ENCODE measurements at places on chromosomes 12 and 14.
A peak's percentile ranks its signal among the peaks of the same experiment; 100 is the strongest.

DNA sequence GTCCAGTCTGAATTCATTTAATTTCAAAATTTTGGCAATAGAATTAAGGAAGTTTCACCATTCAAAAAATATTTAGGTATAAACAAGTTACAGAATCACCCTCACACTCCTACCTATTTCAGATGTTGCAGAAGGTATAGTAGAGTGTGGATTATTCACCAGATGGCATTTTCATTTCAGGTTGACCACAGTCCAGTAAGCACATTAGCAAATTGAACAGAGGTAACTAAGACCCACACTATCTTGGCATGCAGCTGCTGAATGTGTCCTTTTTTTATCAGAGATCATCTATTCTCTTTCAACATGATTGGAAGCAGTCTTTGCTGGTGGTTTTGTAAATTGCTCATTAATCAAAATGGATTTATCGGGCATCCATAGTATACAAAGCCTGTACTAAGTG is 151.8 kb upstream of the GARIN6 start:
- no peak for DNase-seq

DNA sequence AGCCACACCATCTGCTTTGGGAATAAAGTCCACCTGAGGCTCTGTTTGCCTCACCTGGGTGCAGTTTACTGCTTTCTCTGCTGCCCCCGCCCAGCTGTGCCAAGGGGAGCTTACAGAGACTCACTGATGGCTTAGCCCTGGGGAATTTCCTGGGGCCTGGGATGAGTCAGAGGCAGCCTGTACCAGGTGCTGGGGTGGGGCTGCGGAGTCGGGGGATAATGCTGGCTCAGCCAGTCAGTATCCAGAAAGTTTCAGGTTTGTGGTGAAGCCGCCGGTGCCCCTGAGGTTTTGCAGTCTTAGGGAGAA is 22.3 kb downstream of the PLEKHG3 start:
- no peak for DNase-seq

GRCh38 chr14:48331421-48331820 is 656.0 kb upstream of the MDGA2 start:
- no peak for DNase-seq

DNA sequence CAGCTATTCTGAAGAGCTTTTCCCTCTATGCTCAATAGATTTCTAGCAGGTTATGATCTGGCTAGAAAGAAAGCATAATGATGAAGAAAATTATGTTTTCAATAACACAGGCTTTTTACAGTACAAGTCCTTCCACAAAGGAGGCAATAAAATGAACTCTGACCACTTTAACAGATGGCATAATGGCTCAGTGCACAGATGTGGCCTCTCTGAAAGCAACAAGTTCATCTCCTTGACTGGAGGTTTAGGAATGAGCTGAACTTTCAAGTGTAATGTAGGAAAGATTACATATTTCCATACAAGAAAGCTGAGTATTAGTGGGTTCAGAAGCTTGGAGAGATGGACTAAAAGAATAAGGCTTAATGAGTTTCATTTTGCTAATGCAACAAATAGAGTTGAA is 147.4 kb downstream of the EFCAB11 start:
- no peak for DNase-seq

DNA sequence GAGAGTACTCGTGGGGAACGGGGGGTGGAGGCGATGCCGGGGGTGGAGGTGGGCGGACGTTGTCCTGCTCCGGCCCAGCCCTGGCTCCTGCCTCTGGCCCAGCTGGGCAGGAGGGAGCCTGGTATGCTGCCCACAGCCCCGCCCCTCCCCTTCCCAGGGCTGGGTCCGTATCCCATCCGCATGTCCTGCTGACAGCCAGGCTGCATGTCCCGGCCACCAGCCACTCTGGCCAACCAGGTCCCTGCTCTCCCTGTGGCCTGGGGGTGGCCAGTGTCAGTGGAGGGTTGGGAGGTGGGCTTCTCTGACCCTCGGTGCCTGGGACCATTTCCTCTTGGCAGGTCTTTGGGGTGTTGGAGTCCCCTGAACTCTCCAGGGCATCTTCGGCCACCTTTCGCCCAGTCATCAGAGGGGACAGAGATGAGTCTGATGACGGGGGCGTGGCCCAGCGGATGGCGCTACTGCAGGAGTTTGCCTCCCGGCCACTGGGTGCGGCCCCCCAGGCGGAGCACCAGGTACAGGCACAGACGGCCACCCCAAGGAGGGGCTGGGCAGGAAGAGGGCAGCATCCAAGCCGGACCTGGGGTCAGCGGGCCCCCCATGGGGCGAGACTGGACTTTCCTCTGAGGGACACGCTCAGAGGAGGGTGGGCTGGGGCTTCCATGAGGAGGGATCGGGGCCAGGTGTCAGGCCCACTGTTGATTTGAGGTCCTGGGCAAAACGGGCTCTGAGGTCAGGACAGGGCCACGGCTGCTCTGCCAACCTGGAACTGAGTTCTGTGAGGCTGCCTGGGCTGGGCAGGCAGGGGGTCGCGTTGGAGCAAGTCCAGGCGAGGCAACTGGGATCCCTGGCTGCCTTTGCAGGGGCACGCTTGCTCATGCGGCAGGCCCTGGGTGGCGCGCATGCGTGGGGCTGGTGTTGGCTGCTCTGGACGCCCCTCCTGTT is 20.2 kb downstream of the CEP170B start:
- no peak for DNase-seq

GRCh38 chr12:127414636-127415035 is 852.3 kb upstream of the TMEM132C start:
- no peak for DNase-seq

- DNase-seq: no peak
These were observed 717 bp upstream of the ZNF839 start for GRCh38 chr14:102318781-102319276.

DNA sequence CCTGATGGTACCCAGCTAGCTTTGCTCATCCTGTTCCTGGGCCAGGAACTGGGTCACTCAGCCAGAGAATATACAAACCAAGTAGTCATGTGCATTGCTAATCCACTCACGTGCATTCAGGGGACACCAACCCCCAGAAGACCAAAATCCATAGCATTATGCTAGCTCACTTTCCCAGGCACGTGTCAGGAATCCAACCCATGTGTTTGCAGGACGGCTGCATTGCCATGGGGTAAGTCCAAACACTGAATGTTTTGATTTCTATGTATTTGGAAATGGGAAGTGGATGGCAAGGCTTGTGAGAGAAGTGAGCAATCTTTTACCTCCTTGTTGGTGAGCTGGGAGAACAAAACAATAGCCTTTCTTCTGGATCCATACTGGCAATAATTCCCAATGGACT is 87.1 kb upstream of the FOXN3 start:
- DNase-seq: no peak

DNA sequence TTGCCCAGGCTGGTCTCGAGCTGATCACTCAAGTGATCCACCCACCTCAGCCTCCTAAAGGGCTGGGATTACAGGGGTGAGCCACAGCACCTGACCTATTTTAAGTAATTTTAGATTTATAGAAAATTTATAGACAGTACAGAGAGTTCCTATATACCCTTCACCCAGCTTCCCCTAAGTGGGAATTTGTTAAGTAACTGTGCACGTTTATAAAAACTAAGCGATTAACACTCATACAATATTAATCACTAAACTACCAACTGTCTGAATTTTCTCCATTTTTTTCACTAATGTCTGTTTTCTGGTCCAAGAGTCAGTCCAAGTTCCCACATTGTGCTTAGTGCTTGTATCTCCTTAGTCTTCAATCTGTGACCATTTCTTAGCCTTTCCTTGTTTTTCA is 5.5 kb downstream of the IL31 start:
- no peak for DNase-seq

DNA sequence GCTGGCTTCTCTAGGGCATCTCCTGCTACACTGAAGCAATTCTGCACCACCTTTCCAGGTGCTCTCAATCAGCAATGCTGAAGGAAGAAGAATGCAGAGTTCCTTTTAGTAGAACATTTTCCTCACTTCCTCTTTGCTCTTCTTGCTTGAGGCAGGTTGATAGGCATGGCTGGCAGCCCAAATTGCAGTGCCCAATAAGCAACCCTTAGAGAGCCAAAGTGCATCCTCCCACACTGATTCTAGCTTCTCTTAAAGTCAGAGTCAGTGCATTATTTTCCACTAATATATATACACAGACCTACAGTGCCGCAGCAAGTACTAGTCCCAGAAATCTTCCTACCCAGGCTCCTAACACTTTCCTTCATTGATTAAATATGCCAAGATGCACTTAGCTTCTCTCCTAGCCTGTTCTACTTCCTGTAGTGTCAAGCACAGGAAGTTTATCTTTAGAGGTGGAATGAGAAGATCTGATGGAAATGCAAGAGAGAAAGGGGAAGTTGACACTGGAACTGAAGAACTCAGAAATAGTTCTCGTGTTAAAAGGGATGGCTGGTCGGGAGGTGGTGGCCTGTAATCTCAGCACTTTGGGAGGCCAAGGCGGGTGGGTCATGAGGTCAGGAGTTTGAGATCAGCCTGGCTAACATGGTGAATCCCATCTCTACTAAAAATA is 132.7 kb downstream of the SSPN start:
- no peak for DNase-seq

DNA sequence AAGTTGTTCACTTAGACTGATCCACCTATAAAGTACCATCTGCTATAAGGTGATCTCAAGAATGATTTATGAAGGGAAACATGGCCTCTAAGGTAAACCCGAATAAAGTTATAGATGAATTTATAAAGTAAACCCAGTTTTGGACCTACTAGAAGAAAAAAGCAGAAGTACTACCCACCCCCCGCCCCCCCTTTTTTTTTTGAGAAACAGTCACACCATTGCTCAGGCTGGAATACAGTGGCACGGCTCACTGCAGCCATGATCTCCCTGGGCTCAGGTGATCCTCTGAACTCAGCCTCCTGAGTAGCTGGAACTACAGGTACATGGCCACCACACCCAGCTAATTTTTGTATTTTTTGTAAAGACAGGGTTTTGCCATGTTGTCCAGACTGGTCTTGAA is 3.9 kb downstream of the ENTPD5 start:
- DNase-seq: no peak

GRCh38 chr12:47222520-47223030 is 142.8 kb upstream of the AMIGO2 start:
- no peak for DNase-seq

DNA sequence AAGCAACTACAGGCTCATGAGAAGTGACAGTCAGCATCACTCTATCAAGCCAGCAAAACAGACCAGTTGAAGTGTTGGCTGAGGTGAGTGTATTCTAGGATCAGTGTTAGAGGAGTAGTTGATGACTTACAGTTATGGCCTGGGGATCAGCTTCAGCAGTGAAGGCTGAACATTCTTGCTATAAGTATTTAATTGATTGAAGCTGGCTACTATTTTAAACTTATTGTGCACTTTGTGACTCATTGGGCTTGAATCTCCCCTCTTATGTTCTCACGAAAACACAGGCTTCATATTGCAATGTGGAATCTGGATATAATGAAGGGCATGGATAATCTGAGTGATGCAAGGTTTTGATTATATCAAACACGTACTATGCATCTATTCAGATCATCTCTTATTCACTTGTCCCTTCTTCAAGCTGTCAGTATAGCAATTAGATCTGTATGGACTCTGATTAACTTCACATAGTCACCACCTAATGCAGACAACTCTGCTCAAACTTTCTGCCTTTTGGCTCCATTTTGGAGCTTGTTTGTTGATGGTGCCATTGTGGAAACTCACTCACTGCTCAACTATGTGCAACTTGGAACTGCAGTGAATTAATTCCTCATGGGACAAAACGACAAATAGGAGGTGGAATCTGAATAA is 309.2 kb downstream of the SLC16A7 start:
- no peak for DNase-seq

- DNase-seq: no peak
These were observed 92.7 kb downstream of the PRICKLE1 start for GRCh38 chr12:42496886-42497285.

GRCh38 chr12:54535474-54535873 is 13.9 kb upstream of the PDE1B start:
- DNase-seq: no peak

GRCh38 chr12:69388371-69388770 is 28.8 kb downstream of the YEATS4 start:
- no peak for DNase-seq

DNA sequence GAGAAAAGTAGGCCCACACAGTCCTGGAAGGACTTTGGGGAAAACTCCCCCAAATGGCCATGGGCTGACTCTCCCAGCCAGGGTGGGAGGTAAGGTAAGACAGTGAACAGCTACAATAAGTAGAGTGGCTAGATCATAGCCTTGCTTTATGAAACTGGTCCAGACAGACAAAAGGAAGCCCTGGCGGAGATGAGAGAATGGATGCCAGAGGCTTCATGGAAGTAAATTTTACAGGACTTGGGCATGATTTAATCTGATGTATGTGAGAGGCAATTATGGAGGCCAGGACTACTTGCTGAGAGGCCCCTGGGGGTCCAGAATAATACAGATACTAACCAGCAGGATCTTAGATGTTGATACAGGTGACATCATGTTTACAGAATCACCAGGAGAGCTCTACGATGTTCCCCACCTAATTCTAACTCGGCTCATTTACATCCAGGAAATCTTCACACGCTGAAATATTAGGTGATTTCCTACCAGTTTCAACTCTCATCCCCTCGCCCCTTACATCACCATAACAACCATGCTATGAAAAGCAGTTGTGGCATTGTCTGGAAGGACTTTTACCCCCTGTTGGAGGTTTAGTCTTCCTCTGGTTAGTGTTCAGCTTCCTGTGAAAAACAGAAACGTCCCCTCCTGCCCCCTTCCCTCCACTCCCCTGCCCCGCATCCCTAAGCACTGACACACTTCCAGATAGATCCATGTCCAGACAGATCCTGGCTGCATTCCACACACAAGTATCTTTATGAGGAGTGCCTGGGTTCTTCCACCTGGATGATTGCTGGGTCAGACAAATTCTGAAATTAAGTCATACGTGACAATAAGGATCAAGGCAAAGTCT is 39.5 kb upstream of the NT5DC3 start:
- DNase-seq: peak; percentile 30

All from endothelial cell (in vitro differentiated cells).